KBM-7 (cell line): ENCODE measurements at places on chromosomes 6 and 20.

DNA sequence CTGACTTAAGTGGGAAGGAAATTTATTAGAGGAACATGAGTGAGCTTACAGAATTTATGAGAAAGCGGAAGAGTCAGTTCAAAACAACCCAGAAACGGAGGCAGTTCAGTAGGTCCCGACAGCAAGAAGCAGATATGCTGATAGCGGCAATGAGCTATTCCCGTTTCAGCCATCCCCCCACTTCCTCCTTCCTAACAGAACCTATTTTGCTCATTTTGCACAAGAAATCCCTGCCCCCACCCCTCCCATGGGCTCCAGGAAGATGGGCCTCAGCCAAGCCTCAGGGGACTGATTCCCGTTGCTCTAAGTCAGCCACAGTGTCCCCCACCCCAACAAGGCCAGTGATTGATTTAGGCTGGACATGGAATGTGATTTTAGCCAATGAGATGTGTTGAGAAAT lies 157.5 kb downstream of the CEBPB start:
- DNase-seq: peak; percentile 82

DNA sequence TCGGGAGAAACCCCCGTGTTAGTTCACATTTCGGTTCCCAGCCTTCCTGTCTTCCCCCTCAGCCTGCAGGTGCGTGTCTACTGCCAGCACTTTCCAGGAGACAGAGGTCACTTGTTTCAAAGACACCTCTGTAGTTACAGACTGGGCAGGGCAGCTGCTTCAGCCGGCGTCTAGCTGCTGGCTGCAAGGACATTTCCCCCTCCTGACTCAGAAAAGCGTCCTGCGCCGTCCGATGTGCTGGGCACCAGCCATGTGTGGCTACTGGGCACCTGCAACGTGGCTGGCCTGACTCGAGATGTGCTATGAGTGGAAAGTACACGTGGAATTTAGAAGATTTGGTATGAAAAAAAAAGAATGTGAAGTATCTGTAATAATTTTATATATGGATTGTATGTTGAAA lies 37.6 kb downstream of the RRBP1 start:
- no peak for DNase-seq

GRCh38 chr6:101747160-101747559 lies 353.7 kb downstream of the GRIK2 start:
- no peak for DNase-seq

GRCh38 chr20:53394433-53394832 lies 199.2 kb downstream of the ZNF217 start:
- no peak for DNase-seq

DNA sequence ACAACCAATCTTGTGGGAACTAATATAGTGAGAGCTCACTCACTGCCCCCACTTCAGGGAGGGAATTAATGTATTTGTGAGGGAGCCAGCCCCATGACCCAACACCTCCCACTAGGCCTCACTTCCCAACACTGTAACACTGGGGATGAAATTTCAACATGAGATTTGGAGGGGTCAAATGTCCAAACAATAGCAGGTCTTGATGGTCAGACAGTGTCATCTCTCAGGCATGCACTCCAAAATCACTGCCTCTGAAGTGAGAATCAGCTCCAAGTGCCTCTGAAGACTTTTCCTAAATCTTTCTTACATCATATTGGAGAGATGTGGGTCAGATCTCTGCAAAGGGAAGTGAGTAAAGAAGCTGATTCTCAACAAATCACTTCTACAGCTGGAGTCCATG lies 13.8 kb upstream of the SAYSD1 start:
- DNase-seq: no peak

GRCh38 chr6:123380257-123380656 lies 256.5 kb downstream of the TRDN start:
- DNase-seq: peak; percentile 5

DNA sequence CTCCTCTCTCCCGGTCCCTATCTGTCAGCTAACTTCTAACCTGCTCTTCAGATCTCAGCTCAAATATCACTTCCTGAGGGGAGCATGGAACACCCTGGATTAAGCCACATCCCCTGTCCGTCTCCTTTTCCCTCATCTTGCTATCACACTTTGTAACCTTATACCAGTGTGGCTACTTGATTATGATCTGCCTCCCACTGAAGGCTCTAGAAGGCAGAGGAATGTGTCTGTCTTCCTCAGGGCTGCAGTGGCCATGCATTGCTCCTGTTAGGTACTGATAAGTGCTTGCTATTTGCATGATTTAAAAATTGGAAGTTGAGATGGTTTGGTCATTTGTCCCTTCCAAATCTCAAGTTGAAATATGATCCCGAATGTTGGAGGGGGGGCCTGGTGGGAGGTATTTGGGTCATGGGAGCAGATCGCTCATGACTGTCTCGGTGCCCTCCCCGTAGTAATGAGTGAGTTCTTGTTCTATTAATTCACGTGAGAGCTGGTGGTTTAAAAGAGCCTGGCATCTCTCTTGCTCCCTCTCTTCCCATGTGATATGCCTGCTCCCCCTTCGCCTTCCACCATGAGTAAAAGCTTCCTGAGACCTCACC lies 71.4 kb downstream of the PLCB4 start:
- no peak for DNase-seq

DNA sequence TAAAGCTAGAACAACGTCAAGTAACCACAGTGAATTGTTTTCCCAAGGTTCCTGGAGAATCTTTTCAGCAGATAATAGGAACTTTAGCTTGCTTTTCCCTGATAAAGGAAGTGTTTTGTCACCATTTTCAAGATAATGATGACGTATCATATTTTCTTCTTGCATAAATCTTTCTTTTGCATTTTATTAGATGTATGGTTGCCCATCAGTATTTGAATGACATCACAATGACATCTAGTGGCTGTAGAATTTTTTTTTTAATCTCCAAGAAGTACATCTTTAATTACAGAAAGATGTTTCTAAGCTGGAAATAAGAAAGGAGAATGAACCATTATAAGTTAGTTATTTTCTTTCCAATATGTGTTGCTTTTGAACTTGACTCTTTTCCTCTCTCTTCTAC lies 83.0 kb downstream of the CENPW start:
- no peak for DNase-seq

DNA sequence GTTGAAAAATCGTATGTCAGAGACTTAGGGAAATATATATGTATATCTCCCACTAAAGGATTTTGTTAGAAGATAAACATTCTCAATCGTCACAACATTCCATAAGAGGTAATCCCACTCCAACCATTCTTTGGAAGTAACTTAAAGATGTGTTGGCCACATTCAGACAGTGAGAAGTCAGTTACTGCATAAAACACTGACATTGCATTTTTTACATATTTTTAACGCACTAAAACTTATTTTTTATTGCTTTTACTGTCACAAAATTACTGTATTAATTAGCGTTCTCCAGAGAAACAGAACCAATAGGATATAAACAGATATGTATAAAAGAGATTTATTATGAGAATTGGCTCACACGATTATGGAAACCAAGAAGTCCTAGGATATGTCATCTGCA lies 74.3 kb upstream of the VGLL2 start:
- DNase-seq: no peak

GRCh38 chr20:33791540-33791939 lies 19.6 kb upstream of the CHMP4B start:
- no peak for DNase-seq

DNA sequence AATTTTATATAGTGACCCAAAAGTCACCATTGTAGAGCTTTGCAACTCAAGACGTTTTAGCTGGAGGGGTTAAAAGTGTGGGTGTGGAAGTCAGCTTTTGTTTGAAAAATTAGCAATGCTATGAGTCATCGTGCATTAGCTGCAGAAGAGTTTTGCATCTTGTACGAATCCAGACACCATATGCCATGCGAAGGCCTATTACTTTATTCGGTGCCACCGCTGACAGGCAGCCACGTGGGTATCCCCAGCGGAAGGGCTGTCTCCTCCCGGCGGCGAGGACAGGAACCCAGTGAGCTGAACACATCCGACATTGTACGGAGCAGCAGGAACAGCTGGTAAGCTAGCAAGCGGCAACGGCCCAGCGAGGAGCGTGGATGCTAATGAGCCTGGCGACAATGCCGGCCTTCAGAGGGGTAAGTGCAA lies 84.4 kb downstream of the INSM1 start:
- no peak for DNase-seq
